Vein endothelial cell (primary cell): ENCODE measurements at places on chromosomes 11 and 22. TPM values are rescaled to one million over a fixed set of nuclear protein-coding genes. Genes with fewer than 3 reads are reported as not detected.

ANGPTL5 gene
- total RNA-seq, result 0.19 and 1.3 TPM in 2 replicates

EHF gene
- not detected in 2 replicates for total RNA-seq

VPS37C gene
- 18.1 and 20.9 TPM in 2 replicates for total RNA-seq

CADM1 gene
- total RNA-seq, result 0.33 and 2.5 TPM in 2 replicates

SMC1B gene
- total RNA-seq, result not detected in 2 replicates

TSPAN18 gene
- 60.3 and 71.2 TPM in 2 replicates for total RNA-seq

BIRC3 gene
- 2.3 and 4.3 TPM in 2 replicates for total RNA-seq

PGA5 gene
- total RNA-seq, result not detected in 2 replicates

KRTAP5-11 gene
- not detected in 2 replicates for total RNA-seq

ZNF143 gene
- total RNA-seq, result 18.0 and 23.7 TPM in 2 replicates

SSTR3 gene
- not detected in 2 replicates for total RNA-seq

TIRAP gene
- 8.1 and 9.5 TPM in 2 replicates for total RNA-seq

TRIM22 gene
- 112 and 131 TPM in 2 replicates for total RNA-seq

CDCA5 gene
- 9.5 and 15.1 TPM in 2 replicates for total RNA-seq

CHEK1 gene
- 26.1 and 42.2 TPM in 2 replicates for total RNA-seq

CTSC gene
- total RNA-seq, result 189 and 230 TPM in 2 replicates

SLC6A5 gene
- total RNA-seq, result not detected in 2 replicates

LRRC32 gene
- 35.5 and 44.1 TPM in 2 replicates for total RNA-seq

TTLL1 gene
- total RNA-seq, result 9.8 and 12.7 TPM in 2 replicates

SOX10 gene
- total RNA-seq, result not detected in 2 replicates

KREMEN1 gene
- 0.65 and 0.67 TPM in 2 replicates for total RNA-seq

MPZL2 gene
- 25.8 and 42.1 TPM in 2 replicates for total RNA-seq

IGSF9B gene
- total RNA-seq, result under 0.01 and 0.29 TPM in 2 replicates

CCDC89 gene
- not detected in 2 replicates for total RNA-seq

HMBS gene
- 6.9 and 7.3 TPM in 2 replicates for total RNA-seq

BACE1 gene
- total RNA-seq, result 16.3 and 16.5 TPM in 2 replicates

XBP1 gene
- 102 and 108 TPM in 2 replicates for total RNA-seq

POLD4 gene
- 53.0 and 75.8 TPM in 2 replicates for total RNA-seq

INS gene
- total RNA-seq, result not detected in 2 replicates
